ENCODE measurements at places on chromosomes 7 and 10. TPM values are rescaled to one million over a fixed set of nuclear protein-coding genes. Genes with fewer than 3 reads are reported as not detected.

DNA sequence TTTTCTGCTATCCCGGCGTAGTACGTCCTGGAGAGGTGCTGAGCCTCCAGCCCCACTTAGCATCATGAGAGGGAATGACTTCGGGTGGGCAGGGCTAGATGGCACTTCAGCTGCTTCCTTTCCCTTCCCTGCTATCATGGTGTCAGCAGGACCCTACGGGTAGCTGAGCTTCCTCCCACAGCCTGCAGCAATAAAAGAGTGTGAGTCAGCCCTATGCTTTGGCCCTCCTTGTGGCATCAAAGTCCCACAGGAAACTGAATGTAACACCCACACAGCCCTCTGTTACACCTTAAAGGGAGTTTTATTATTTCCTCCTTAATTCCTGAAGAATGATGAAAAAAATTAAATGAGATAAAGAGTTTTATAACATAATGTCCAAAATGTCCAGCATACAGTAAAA lies 458.1 kb downstream of the RPS24 start:
- H3K4me3 ChIP-seq, result no peak overlapping the region
- no peaks in the 10 kb centered on the region for H3K36me3 ChIP-seq
- no peaks in the 10 kb centered on the region for H3K4me1 ChIP-seq
- no peaks in the 10 kb centered on the region for H3K27me3 ChIP-seq
- DNase-seq, result no peak

DNA sequence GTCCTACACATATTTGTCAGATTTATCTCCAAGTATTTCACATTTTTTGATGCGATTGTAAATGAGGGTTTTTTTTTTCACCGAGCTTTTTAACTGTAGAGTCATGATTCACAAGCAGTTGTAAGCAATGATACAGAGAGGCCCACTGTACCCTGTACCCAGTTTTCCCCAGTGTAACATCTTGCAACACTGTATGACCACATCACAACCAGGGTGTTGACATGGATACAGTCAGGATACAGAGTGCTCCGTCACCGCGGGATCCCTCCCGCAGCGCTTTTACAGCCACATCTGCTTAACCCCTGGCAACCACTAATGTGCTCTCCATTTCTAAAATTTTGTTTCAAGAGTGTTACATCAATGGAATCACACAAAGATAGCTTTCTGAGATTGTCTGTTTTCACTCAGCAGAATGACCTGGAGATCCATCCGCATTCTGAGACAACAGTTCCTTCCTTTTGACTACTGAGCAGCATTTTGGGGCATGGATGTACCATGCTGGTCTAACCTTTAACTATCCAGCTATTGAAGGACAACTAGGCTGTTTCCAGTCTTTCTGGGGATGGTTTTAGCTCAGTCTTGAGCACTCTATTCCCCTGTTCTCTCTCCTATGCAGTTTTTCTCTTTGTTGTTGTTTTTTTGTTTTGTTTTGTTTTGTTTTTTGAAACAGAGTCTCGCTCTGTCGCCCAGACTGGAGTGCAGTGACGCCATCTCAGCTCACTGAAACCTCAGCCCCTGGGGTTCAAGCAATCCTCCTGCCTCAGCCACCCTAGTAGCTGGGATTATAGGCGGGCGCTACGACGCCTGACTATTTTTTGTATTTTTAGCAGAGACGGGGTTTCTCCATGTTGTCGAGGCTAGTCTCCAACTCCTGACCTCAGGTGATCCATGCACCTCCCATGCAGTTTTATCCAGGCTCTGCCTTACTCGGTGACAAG lies 25.9 kb downstream of the GPRIN2 start:
- no peak overlapping the region for H3K27ac ChIP-seq
- DNase-seq, result peak; percentile 56
- no peaks in the 10 kb centered on the region for H3K4me1 ChIP-seq
- no peaks in the 10 kb centered on the region for H3K27me3 ChIP-seq
- no peak overlapping the region for H3K4me3 ChIP-seq

- no peaks in the 10 kb centered on the region for H3K4me1 ChIP-seq
- peaks cover 8% of the 10 kb centered on the region for H3K36me3 ChIP-seq
- H3K27ac ChIP-seq, result no peak overlapping the region
- no peak for DNase-seq
- no peaks in the 10 kb centered on the region for H3K27me3 ChIP-seq
These were observed 159.9 kb downstream of the MAD1L1 start for GRCh38 chr7:2072798-2073197.

The MBL2 gene
- total RNA-seq, result not detected

The PDE1C gene
- 13.2 TPM for total RNA-seq

- no peaks in the 10 kb centered on the region for H3K27me3 ChIP-seq
- peak overlapping the region; percentile 33 for H3K27ac ChIP-seq
- H3K36me3 ChIP-seq, result peaks cover 29% of the 10 kb centered on the region
- DNase-seq, result peak; percentile 88
These were observed 127.8 kb upstream of the PPIF start for GRCh38 chr10:79219322-79219957.

The TAS2R5 gene
- 0.99 TPM for total RNA-seq

The MRC1 gene
- total RNA-seq, result 37.9 TPM

The HOXA3 gene
- 20.8 TPM for total RNA-seq

DNA sequence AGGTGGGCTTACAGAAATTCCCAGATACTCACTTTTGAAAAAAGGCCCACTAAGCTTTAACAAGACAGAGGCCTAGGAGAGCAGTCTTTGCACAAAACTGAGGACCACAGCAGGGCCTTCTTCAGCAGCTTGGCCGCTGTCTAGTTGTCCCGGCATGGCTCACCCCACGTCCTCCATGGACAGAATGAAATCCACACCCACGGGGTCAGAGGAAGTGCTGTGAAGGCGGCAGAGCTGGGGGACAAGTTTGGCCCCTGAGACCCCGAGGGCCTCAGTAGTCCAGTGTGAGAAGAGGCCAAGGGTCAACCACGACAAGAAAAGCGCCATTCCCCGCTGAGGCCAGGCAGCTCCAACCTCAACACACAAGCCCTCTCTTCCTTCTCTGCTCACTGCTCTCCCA lies 78.9 kb downstream of the ZRANB1 start:
- H3K4me1 ChIP-seq, result peaks cover 40% of the 10 kb centered on the region
- H3K27me3 ChIP-seq, result no peaks in the 10 kb centered on the region
- no peak overlapping the region for H3K27ac ChIP-seq
- no peak for DNase-seq
- H3K4me3 ChIP-seq, result no peak overlapping the region

DNA sequence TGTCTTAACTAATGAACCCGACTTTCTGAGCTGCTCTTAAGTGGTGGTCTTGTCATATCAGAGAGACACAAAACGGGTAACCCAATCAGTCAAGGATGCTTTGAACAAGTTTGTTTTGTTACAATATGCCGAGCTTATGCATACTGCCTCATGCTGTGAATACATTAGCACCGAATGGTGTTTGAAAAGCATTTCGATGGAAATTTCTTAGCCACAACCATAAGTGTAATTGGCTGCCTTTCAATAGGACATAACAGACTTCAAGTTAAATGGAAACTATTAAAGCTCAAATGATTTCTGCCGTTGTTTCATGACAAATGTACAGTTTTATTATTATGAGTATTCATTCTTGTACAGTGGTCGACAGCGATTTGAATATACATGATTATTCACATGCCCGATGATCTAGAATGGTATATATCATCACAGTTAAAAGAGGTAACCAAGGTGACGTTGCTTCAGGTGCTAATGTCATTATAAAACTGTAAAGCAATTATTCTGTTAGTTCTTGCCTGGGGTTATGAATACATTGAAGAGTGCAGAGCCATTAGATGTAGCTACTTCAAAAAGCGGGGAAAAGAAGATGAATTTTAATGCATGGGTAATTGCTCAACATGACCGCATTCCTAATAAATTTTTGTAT lies 118.8 kb downstream of the EBF3 start:
- H3K4me3 ChIP-seq, result no peak overlapping the region
- no peaks in the 10 kb centered on the region for H3K36me3 ChIP-seq
- H3K27ac ChIP-seq, result no peak overlapping the region
- DNase-seq, result no peak

The WDR86 gene
- total RNA-seq, result 14.4 TPM

The EFCAB10 gene
- not detected for total RNA-seq

All from sigmoid colon (tissue), 7 donors.